GM13976 (cell line): ENCODE measurements at places on chromosomes 6 and 20.

DNA sequence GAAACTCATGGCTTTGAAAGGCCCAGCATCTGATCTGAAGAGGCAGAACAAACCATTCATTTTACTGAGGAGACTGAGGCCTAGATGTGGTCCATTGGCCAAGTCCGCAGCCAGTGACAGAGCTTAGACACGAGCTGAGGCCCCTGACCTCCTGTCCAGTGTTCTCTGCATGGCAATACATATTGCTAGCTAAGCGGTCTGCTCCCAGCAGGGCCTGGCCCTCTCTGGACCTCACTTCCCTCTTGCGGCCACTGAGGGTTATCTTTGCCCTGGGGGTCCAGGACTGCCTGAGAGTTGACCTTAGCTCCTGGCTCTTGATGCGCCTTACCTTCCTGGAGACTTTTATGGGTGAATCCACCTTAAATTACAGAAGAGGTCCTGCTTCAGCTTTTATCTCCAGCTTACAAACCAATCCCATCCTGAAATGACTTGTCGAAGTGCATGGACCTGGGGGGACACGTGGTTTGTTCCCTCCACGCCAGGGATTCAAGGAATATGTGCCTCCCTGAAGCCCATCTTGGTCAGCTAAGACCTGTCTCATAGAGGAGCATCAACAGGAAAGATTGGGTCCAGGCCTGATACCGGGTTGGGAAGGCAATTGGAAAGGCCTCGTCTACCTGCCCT, 75.6 kb downstream of the CNBD2 start:
- no peak for DNase-seq

- no peak for DNase-seq
Observed at GRCh38 chr20:2741463-2741862, 48.9 kb downstream of the EBF4 start.

DNA sequence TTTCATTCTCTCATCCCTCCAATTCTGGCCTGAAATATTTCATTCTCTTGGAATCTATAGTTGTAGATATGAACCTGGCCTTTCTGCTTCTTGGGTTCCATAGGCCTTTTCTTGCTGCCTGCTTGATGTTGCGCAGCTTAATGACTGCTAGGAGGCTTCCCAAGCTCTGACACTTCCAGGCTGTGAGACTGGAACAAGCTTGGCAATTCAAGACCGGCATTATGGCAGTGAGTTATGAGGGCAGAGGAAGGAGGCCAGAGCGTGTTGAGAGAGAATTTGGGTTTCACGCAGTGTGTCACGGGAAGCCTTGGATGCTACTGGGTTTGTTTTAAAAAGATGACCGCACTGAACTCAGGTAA, 948 bp upstream of the DNAJC5 start:
- DNase-seq, result no peak

- no peak for DNase-seq
Observed at GRCh38 chr6:92688342-92688741, 731.0 kb downstream of the EPHA7 start.

DNA sequence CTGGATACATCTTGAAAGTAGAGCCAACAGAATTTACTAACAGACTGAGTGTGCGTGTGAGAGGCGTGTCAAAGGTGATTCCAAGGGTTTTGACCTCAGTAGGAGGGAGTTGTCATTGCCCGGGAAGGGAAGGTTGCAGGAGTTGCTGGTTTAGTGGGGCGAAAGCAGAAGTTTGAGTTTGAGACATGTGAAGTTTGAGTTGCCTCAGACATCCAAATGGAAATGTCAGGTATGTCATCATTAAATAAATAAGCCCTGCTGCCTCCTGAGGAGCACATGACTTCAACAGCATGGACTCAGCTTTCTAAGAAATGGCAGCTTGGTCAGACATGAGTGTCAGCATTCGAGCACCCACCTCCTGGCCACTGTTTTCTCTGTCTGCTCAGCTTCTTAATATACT, 26.6 kb upstream of the TGM2 start:
- no peak for DNase-seq

DNA sequence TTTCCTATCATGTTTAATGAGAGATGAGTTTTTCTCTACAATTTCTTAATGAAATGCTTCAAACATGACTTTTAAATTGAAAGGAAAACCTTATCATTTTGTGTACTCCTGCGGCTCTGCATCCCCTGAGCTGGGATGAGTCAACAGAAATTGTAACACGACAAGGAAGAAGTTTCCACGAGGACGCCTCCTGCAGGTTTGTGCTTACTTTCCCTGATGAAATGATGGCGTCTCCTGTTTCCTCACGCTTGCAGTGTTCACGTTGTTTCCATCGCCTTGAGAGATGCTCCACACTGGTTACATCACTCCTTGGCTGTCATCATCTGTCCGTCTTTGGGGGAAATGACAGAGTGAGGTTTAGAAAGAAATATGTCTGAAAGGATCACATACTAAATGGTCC, 233.7 kb upstream of the ZFP64 start:
- DNase-seq, result no peak

DNA sequence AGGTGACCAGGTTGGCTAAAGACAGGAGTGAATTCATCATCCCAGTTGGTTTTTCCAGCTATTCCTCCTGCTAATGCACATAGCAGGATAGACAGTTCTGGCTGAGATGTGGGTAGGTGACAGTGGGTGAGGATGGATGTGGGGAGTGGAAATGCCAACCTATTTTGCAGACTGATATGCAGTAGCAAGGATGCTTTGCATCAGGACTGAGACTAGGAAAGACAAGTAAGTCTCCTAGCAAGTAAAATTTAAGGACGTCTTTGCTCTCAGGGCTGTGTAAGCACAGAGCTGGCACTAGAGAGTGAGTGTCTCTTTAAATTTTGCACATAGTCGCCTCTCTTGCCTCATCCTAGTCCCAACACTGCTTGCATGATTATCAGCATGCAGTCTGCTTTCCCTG, 368.1 kb upstream of the PLCB4 start:
- DNase-seq, result no peak

DNA sequence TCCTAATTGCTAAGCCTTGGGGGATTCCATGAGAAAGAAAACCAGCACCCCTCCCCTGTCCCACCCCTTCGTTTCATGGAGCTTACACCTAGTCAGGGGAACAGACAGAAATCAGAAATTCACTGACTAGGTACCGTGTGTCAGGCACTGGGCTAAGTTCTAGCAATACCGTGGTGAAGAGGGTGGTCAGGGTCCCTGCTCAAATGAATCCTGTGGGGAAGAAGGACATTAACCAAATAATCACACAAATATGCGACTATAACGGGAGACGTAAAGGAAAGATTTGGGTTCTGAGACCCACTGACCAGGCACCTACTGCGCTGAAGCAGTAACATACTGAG, 65.1 kb upstream of the TOP1 start:
- DNase-seq, result no peak

DNA sequence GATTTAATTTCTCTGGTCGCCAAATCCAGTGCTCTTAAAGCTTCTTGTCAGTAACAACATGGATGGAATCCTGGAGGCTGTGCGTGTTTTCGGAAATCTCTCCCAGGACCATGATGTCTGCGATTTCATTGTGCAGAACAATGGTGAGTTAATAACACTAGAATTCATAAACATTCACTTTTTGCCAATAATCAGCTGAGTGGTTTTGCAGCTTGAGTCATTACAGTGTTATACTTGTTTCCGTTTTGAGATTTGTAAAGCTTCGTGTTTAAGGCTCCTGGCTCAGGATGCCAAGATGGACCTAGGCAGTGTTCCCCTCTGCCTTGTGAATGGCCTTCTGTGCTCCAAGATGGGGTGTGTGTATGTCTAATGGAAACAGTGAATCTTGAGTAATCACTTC, 113.8 kb downstream of the ARMC2 start:
- no peak for DNase-seq

DNA sequence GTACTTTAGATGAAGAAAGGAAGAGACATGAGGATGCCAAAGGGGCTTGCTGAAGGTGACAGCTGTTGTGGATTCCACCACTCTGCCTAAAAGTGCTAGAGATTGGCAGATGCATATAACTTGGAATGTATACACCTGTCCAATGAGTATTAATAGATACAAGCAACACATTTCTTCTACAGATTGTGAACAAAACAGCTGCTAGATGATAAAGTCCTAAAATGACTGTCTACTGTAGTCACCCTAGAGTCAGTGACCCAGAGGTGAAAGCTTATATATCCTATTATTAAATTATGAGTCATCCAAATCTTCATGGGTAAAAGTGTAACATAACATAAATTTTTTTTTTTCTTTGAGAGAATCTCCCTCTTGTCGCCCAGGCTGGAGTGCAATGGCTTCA, 5.2 kb downstream of the RNF217 start:
- DNase-seq, result no peak
